ENCODE measurements at places on chromosomes 6 and 20.

DNA sequence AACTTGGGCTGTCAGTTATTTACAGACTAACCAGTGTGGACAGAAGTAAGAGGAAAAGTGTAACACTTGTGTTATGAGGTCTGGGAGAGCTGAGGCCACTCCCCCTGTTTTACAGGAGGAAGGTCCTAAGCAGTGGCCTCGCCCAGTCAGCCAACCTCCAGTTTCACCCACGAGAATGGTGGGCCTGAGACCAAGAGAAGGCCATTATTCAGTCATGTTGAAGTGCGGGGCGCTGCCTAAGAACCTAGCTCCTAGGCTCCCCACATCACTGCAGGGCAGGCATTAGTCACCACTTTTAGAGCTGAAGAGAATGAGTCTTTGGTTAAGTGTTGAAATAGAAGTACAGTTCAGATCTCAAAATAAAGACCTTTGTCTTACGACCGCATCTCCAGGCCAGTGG, 27.9 kb downstream of the CDYL start:
- DNase-seq, result no peak

DNA sequence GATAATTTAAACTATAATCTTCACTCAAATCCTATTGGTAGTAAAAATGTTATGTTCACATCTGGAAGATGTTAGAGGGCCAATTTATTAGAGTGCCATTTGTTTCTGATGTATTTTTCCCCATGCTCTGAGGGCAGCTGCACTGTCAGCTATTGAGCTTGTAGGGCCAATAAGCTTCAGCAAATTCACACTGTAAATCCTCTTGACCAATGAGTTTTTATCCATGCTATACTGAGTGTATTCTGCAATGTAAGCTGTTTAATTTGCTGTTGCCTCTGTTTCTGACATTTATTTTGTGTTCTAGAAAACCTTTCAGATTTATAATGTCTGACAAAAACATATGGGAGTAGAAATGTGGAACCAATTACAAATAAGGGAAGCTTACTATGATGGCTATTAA, 62.6 kb downstream of the OGFRL1 start:
- DNase-seq, result no peak

DNA sequence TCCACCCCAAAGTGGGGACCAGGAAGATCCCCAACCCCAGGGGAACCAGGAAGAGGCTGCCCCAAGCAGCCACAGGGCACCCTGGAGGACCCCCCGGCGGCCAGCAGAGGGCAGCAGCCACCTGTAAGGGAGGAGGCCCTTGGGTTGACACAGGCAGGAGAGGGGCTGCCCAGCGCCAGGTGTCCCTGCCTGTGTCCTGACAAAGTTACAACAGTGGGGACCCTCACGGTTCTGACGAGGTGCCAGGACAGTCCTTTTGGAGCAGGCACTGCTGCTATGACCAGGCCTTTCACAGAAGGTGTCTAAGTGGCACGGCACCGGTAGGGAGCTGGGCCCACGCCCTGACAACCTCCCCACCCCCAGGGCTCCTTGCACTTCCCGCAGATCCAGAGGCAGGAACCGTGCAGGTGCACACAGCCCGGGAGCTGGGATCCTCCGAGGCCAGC, 176.7 kb downstream of the BMP7 start:
- peak; percentile 18 for DNase-seq

- no peak for DNase-seq
These were observed 93.2 kb downstream of the DLGAP4 start for GRCh38 chr20:36399147-36399968.

DNA sequence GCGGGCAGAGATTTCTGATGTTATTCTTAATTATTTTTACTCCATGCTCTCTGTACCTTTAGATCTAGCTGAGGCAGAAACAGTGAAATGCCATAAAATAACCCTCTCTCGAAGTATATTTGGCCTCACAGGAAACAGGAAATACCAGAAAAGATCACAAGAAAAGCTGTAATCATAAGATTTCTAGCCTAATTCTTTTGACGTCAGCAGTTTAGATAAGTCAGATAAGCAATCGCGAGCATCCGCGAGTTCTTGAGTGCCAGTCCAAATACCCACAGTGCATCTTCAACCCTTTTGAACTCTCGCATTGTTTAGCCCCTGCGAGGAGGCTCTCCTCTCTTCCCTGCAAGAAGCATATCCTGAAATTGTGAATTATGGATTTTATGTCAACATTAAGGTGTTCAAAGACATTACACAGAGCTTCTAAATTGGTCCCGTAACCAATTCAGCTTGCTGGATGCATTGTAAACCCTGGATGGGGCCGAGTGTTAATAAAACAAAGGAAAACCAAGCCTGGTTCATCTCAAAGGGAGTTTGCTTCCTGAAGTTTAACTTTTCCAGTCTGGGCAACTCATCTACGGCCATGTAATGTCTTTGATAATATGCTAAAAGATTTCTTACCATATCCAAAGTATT, 198.9 kb downstream of the MTFR2 start:
- DNase-seq, result no peak

- DNase-seq, result no peak
These were observed 46.8 kb downstream of the C6orf15 start for GRCh38 chr6:31065556-31065955.

DNA sequence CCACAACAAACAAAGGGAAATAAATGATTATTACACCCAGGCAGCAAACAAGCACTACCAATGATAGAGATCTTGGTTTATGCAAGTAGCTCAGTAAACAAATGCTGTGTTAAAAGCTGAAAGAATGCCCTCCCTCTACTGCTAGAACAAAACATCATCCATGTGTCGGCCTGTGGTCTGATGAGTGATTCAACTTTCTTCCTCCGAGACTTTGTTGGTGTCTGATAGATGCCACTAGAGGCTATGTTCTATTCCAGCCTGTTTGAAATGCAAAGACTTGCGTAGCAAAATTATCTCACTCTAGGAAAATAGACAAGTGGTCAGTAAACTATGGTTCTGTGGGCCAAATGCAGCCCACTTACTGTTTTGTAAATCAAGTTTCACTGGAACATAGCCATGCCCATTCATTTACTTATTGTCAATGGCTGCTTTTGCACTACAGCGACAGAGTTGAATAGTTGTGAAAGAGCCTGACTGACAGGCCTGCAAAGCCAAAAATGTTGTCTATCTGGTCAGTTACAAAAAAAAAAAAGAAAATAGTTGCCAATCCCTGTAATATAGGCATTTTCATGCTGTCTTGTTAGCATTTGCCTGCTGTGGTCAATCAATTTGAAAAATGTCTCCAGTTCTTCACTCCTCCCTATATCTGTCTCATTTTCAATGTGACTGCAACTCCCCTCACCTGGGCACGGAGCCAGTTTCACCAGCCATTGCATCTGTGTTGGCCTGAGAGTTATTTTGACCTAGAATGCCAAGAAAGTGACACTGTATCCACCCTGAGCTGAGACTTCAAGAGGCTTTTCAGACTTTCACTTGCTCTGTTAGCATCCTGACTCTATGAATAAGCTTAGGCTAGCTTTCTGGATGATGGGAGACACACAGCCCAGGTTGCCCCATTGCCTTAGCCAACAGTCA, 544.6 kb upstream of the BTBD3 start:
- no peak for DNase-seq

GRCh38 chr6:149032599-149033405, 284.7 kb upstream of the TAB2 start:
- DNase-seq, result peak; percentile 4

- no peak for DNase-seq
These were observed 246.2 kb downstream of the LRFN2 start for GRCh38 chr6:40340957-40341356.

GRCh38 chr6:52416629-52417151, 3.5 kb upstream of the EFHC1 start:
- DNase-seq, result no peak

- no peak for DNase-seq
These were observed 14.2 kb downstream of the TRAF3IP2 start for GRCh38 chr6:111591370-111591900.

DNA sequence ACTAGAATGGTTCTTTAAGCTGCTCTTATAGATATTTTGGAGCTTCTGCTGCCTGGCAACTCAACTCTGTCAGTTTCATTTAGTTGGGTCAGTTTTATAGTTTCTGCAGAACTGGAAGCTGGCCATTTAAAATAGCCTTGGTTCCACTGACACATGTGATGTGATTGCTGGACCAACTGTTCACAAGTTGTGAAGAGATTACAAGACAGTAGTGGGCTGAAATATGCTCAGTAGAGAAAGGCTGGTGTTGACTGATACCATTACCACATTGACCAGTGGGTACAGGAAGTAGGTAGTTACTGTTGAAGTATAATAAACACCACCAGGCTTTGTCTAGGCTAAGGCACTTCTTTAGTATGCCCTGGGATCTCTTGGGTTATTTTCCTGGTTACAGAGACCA, 39.0 kb downstream of the BCKDHB start:
- no peak for DNase-seq

- no peak for DNase-seq
These were observed 113.5 kb upstream of the SGK1 start for GRCh38 chr6:134431421-134431859.

DNA sequence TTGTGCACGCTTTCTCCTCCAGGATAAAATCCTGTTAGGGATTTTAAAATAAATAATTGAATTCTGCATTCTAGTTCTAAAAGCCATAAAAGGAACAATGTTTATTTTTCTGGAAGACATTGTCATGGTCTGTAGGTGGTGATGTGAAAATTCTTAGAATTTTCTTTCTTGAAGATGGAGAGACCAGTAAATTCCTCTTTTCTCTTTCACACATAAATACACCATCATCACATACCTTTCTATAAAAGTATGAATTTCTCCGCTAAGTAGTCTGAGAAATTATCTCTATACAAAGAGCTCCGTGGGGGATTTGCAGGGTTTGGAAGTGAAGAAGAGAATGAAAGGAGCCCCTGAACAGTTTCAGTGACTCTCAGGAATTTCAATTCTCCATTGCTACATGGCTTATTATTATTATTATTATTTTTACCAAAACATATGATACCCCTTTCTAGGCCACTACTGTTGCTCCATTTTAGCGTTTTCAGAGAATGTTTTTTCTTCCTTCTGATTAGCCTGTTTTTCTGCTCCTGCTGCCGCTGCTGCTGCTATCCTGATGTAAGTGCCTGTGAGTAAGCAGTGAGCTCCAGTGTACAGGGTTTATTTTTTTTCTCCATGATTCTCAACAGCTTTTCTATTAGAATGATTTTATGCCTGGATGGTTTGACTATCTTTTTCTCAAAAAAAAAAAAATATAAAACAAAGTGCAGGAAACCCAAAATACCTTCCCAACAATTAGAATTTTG, 145.8 kb downstream of the SAMD5 start:
- no peak for DNase-seq

GRCh38 chr20:21151791-21152190, 25.9 kb downstream of the KIZ start:
- DNase-seq, result no peak

GRCh38 chr6:169343886-169344749, 90.5 kb upstream of the THBS2 start:
- DNase-seq, result no peak

- no peak for DNase-seq
These were observed 34.7 kb downstream of the RIPOR2 start for GRCh38 chr6:24900917-24901697.

GRCh38 chr20:23358923-23359593, 2.9 kb upstream of the GZF1 start:
- no peak for DNase-seq

GRCh38 chr6:44186635-44187025, 28.0 kb downstream of the CAPN11 start:
- no peak for DNase-seq

- DNase-seq, result no peak
These were observed 243.5 kb upstream of the PREP start for GRCh38 chr6:105646391-105646867.

DNA sequence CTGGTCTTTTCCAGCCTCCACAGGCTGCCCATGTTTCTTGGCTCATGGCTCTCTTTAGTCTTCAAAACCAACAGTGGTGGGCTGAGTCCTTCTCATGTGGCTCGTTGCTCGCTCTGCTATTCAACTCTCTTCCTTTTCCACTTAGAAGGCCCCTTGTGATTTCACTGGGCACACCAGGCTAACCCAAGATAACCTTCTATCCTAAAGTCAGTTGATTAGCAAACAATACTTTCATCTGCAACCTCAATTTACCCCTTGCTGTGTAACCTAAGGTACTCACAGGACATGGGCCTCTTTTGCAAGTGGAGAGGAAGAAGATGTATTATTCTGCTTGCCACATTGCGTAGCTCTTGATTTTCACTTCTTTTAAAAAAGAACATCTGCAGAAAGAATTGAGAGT, 79.6 kb downstream of the UTRN start:
- DNase-seq, result no peak

GRCh38 chr20:38298768-38299288, 5.1 kb upstream of the BPI start:
- DNase-seq, result no peak

DNA sequence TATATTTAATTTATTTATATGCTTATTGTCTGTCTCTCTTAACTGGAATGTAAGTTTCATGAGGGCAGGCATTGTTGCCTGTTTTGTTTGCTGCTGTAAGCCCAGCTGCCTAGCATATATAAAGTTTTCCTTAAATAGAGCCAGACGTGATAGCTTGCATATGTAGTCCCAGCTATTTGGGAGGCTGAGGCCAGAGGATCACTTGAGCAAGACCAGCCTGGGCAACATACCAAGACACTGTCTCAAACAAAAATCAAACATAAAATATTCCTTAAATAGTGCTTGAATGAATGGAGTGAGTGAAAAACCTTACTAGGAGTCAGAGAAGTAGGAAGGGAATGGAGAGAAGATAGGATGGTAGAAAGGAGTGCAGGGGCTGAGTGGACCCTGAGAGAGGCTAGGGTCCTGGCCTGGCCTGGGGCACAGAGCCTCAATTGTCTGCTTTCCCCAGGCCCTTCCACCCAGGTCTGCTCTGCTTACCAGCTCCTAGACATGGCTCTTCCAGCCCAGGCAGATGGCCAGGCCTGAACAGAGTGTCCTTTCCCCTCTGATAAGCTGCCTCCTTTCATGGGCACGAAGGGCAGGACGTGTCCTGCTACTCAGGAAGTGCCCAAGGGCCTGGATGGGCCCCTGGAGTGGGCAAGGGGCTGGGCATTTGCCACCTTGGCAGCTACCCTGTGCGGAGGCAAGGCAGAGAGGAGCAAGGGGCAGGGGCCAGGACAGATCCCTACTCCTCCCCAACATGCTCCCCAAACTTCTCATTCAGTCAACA, 17.7 kb upstream of the BAK1 start:
- no peak for DNase-seq

GRCh38 chr6:34174846-34175399, 29.0 kb upstream of the GRM4 start:
- DNase-seq, result no peak

- no peak for DNase-seq
These were observed 108.5 kb downstream of the MMS22L start for GRCh38 chr6:97174471-97174870.

DNA sequence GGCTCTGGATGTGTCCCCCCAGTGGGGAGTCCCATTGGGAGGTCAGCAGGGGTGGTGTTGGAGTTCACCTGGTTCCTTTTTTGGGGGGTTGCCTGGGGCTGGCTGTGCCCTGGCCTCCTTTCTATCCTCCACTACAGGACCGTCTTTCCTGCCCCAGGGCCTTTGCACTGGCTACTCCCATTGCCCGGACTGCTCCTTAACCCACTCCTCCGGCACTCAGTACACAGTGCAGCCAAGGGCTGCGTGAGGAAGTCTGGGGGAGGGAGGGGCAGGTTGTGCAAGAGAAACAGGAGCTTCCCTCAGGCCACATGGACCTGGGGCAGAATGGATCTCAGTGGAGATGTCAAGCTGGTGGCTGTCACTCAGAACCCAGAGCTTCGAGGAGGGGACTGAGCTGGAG, 429.3 kb upstream of the SULF2 start:
- DNase-seq, result no peak

All from activated T-helper 1 cell treated with Interleukin-2 at 50 U/mL for 16 hours (primary cell).